ENCODE measurements at places on chromosomes 5 and 9. TPM values are rescaled to one million over a fixed set of nuclear protein-coding genes. Genes with fewer than 3 reads are reported as not detected.

DNA sequence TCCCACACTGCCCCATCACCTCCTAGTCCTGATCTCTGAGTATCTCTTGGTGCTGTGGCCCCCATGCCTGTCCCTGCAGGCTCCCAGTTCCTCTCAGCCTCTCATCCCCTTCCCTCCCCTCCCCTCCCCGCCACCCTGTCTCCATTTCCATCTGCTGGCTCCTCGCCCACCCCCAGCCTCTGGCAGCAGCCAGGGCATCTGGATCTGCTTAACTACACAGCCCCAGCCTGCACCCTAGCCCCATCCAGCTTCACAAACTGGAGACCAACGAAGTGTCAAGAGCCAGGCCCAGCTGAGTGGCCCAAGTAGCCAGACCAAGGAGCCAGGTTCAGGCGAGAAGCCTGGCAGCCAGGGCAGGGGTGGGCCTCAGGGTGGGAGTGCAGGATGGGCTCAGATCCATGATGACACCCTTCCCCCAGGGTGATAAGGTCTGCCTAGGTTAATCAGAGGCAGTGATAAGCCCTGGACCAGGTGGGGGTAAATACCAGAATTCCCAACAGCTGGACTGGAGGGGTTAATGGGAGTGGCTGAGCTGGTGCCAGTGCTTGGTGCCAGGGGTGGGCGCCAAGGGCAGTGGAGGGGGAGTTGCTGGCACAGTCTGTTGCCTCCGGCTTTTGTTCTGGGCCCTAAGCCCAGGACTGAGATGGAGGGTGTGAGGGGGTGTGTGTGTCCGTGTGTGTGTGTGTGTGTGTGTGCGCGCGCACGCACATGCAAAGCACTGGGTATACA, 2.5 kb downstream of the IL11RA start:
- DNase-seq = no peak

- no peak for DNase-seq
These were observed 49.8 kb upstream of the AFAP1L1 start for GRCh38 chr5:149221731-149222342.

DNA sequence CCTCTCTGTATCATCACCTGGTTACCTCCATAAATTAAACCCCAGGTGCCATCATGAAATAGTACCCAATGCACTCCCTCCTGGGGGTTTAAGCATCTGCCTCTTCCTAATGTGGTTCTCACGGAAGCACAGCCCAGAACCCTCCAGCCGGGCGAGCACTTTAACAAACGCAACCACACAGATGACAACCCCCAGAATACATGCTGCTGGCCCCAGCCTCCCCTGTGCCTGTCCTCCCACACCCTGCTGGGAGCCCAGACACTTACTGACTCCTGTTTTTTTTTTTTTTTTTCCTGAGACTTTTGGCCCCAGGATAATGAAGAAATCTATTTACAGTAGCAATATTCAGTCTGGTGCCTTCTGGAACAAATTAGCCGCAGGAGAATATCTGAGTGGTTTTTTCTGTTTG, 50.0 kb upstream of the COL5A1 start:
- no peak for DNase-seq

GRCh38 chr9:3956081-3956671, 343.7 kb downstream of the GLIS3 start:
- no peak for DNase-seq

DNA sequence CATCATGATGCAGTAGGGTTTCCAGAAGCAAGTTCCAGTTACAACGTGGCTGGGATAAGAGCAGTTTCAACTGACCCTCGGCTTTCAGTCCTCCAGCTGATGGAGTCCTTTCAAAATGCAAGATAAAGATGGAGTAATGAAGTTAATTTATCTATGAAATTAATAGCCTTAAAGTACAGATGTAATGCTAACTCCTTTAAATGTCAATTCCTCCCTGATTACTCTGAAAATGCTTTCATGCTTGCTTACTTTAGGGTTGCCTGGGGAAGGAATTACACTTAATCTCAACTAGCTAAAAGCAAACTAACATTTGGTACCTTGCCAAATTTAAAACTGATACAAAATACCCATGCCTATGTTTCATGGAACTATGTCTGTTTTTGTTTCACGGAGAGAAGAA, 178.4 kb downstream of the KIAA0825 start:
- DNase-seq = no peak

LCN15 gene
- total RNA-seq = not detected

ZNF462 gene
- 0.13 TPM for total RNA-seq

CLTA gene
- total RNA-seq = 186 TPM

- DNase-seq = no peak
These were observed 550.0 kb downstream of the BNC2 start for GRCh38 chr9:16320338-16320902.

DNA sequence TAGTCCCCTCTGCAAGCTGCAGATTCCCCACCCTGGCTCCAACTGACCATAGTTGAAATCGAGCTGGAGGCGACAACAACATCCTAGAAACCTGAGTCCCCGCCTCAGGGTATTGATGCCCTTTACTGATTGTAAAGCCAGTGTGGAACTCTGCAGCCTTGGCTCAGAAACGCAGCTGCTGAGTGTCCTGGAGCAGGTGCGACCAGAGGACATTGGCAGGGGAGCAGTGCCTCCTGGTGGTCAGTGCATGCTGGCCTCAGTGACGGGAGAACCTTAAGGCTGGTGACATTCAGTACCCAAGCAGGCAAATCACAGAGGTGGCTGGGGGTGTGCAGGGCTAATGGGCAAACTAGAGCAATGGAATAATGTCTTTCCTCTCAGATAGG, 20.4 kb upstream of the ZNF354B start:
- DNase-seq = no peak

YIPF5 gene
- 40.8 TPM for total RNA-seq

PNPLA7 gene
- 2.4 TPM for total RNA-seq

GRCh38 chr5:167850911-167851310, 440.5 kb upstream of the WWC1 start:
- DNase-seq = no peak

CTXN3 gene
- not detected for total RNA-seq

CORO2A gene
- total RNA-seq = 5.1 TPM

CYFIP2 gene
- 259 TPM for total RNA-seq

GRCh38 chr9:131591845-131592208, 46.5 kb downstream of the PRRT1B start:
- no peak for DNase-seq

GRCh38 chr5:77876862-77877502, 100.8 kb upstream of the TBCA start:
- DNase-seq = no peak

DNA sequence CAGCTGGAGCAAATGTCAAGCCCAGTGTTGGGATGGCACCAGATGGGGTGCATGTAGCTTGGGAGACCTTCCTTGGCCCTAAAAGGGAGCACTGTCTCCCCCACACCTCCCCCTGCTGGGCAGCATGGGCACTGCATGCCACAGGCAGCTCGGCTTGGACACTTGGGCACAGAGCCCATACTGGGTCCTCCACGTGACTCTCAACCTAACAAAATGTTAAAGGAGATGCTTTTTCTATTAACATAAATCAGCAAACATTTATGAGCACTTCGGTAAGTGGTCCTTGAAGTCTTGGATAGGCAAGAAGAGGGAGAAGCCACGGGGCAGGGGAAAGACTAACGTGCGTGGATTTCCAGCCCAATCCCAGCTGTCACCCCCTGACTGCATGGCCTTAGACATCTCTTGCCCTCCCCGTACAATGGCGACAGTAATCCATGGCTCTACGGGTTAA, 23.9 kb upstream of the MAPK9 start:
- peak; percentile 83 for DNase-seq

DNA sequence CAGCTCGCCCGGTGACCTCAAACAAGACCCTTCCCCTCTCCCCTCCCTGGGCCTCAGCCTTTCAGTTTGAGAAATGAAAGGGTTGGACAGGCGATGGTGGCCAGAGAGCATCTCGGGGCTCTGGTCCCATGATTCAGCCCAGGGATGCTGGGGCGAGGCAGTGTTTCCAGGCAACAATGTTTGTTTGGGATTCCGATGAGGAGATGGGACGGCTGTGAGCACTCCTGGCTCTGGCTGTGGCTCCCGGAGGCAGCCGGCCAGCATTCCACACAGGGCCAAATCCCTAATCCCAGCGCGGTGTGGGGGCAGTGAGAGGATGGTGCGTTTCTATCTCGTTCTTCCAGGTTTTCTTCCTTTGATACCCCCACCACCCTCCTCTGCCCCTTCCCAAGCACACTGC, 66.0 kb downstream of the HMCN2 start:
- no peak for DNase-seq

DNA sequence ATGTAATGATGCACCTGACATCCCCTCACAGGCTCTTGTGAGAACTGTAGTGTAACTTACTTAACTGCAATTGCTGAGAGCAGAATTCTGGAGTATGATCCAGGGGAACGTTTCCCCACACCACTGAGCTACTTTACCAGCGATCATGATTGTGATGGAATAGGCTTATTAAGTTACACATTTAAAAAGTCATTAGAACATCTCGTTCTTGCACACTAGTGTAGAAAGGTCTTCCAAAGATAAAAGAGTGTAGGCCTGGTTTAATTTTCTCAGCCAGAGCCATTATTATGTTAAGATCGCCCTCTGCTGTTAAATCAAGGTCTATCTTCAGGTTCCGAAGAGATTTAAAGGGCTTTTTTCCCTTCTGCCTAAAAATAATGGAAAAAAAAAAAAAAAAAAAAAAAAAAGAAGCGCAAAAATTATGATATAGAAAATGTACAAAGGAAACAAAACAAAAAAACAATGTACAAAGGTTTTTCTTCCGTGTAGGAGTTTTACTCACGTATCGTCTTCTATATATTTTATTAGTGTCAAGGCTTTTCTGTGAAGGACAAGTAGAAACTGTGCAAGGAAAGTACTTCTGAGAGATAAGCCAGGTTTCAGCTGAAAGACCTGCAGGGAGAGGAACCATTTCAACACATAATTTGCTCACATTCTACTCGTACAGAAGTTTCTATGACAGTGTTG, 18.6 kb upstream of the MOB3B start:
- no peak for DNase-seq

DNA sequence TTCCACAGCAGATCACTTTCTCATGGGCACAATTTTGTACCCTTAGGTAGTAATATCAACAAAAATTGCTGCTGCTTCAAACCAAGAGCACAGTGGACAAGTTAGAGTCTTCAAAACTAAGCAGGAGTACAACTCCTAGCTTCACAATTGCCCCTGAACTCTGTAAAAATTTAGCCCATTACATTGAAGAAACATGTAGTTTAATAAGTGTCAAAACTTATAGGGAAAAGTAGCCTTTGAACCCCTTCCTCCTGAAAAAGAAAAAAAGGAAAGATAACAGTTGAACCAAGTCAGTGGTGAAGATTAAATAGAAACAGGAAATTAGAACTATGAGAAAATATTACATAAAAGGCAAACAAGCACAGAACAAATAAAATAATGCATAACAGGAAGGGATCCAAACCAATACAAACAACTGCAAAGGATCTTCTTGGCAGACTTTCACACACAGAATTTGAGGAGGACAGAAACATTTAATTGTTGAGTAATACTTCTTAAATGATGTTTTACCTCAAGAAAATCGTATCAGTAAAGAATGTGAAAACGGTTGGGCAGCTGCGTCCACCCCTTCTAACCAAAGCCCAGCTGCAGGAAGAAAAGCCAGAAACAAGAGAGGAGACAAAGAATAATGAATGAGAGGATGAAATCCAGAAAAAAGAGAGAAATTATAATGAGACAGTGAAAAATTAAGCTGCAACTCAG, 636.0 kb downstream of the NR2F1-AS1 start:
- DNase-seq = no peak

SLC25A2 gene
- 0.35 TPM for total RNA-seq

GRCh38 chr5:79436821-79437220, 77.1 kb downstream of the HOMER1 start:
- no peak for DNase-seq

LHX6 gene
- total RNA-seq = not detected

GRCh38 chr5:42858031-42858643, 46.4 kb upstream of the SELENOP start:
- DNase-seq = no peak

DNA sequence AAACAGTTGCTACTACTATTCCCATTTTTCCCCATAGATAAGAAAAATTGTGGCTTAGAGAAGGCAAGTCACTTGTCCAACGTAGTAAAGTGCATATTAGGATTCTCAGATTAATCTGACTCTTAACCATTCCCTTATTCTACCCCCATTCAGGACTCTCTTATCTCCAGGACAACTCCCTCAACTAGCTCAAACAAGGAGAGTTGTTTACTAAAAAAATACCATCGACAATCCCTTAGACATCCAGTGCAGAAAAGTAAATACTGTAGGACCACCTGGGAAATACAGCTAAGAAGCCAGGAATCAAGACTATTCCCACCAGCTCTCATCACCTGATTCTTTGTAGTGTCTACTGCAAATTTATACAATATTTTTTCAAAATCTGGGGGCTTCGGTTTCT, 9.4 kb upstream of the GRAMD2B start:
- DNase-seq = no peak

DNA sequence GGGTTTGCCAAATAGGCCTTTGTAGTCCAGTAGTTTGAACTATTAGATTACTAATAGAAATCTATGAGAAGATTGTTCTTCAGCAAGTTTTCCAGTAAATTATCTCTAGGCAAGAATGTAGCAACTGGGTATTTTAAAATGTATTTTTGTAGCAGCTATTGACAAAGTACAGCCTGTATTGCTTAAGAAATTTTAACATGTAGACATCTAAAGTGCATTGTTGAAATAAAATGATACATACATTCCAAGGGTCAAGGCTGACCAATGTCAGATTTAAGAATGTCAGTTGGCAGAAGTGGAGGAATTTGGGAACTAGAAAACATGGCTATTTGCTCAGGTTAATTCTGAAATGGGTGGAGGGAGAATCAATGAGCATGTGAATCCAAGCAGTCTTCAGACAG, 57.5 kb upstream of the ZSWIM6 start:
- no peak for DNase-seq

All from CD8-positive, alpha-beta memory T cell (primary cell).